ENCODE measurements at places on chromosomes 12 and 14. TPM values are rescaled to one million over a fixed set of nuclear protein-coding genes. Genes with fewer than 3 reads are reported as not detected.

MFAP5 gene
- polyA plus RNA-seq = 1.3 TPM

TMEM63C gene
- 0.20 TPM for polyA plus RNA-seq

DNA sequence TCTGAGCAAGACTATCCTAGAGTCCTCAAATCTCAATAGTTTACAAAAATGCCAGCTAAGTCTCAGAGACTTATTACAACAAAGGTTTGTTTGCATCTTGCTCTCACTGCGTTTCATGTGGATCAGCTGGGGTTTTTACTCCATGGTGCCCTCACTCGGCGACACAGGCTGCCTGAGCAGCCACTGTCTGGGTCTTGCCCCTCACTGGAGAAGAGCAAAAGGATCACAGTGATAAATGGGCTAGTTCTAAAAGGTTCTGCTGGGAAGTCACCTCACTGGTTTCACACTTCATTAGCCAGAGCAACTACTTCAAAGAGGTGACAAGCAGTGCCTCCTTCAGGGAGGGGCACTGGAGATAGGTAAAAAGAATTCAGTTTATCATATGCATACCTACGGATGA lies 392.0 kb downstream of the RPL10L start:
- DNase-seq = no peak

DNA sequence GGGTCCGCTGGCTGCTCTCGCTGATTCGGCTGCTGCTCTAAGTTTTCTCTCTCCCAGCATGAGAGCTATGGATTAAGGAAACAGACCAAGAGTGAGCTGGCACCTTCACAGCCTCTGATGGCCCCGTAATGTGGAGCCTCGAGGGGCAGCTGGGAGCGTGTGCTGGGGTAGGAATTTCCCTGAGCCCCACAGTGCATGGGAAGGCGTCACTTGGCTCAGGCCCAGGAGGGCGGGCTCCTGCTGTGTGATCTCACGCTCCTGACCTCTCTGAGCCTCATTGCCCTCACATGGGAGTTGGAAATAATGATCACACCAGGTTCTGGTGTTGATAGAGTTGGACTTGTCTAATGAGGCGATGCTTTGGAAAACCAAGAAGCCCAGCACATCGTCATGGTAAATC lies 238.6 kb upstream of the CRY1 start:
- DNase-seq = no peak
